ENCODE measurements at places on chromosomes 11 and 22. TPM values are rescaled to one million over a fixed set of nuclear protein-coding genes. Genes with fewer than 3 reads are reported as not detected.

DNA sequence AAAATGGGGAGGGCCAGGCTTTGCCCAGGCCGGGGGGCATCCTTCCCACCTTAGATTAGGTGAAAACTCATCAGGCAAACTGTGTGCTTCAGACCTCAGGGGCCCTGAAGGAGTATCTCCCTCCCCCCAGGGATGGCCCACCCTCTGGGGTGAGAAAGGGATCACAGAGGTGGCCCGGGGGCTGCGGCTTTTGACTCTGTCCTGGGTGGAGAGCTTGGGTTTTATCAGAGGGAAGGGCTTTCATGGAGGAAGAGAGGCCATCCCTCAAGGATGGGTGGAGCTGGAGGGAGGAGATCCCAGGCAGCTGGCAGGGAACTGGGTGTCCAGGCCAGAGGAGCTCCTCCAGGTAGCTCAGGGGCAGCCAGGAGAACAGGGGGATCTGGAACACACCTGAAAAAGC, 3.1 kb upstream of the PPP2R5B start:
- no peak for DNase-seq

- DNase-seq: no peak
Observed at GRCh38 chr11:73416786-73417185, 40.6 kb downstream of the RELT start.

- DNase-seq: no peak
Observed at GRCh38 chr11:117217141-117218084, 14.5 kb downstream of the PCSK7 start.

DNA sequence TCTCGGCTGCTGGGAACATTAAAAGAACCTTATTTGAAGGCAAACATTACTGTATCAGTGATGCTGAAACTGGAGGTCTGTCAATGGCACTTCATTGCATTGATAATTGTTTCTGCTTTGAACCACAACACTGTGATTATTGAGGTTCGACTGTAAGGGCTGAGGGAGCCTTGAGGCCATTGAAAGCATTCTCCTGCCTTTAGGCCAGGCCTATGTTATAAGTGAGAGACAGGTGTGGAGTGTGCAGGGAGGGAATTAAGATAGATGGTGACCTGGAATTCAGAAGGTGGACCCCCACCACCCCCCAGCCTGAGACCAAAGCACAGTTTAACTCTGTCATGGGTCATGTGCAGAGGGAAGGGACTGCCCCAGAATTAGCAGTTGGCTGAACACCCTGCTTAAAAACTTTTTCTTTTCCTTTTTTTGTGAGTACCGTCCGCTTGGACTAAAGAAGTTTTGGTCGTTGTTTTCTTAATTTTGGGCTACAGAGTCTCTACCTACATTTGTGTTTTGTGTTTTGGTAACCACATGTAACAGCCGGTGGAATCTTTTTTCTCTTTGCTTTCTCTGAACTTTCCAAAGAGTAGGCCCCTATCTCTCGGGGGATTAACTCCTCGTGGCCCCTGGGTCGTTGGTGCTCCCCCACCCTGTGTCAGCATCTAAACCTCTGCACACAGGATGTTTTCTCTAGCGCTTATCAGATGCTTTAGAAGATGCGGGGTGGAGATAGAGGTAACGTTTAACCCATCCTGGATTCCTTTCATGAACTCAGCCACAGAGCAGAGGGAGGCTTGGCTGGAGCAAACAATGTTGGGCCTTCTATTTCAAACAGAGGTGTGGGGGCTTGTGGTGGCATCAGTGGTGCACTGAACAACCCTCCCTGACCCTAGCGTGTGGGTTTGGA, 43.7 kb downstream of the ZBTB16 start:
- no peak for DNase-seq

GRCh38 chr11:34632105-34632791, 11.4 kb downstream of the EHF start:
- DNase-seq: no peak

- no peak for DNase-seq
Observed at GRCh38 chr11:11461473-11461872, 108.4 kb upstream of the CSNK2A3 start.

DNA sequence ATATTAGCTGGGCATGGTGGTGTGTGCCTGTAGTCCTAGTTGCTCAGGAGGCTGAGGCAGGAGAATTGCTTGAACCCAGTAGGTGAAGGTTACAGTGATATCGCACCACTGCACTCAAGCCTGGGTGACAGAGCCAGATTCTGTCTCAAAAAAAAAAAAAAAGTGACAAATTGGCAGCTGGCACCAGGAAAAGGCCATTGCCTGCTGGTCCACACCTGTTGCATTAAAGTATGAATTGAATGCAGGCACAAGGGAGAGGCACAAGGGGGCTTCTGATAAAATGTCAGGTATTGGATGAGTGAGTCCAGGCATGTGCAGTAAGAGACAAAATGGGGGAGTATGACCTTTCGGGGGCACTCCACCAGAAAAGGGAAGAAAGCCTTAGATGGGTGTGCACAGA, 28.2 kb downstream of the ZNF70 start:
- no peak for DNase-seq

GRCh38 chr11:77435972-77436371, 37.9 kb downstream of the PAK1 start:
- DNase-seq: no peak

- no peak for DNase-seq
Observed at GRCh38 chr22:16958475-16958874, 49.5 kb downstream of the GAB4 start.

- no peak for DNase-seq
Observed at GRCh38 chr22:23067691-23068090, 2.6 kb upstream of the GNAZ start.

DNA sequence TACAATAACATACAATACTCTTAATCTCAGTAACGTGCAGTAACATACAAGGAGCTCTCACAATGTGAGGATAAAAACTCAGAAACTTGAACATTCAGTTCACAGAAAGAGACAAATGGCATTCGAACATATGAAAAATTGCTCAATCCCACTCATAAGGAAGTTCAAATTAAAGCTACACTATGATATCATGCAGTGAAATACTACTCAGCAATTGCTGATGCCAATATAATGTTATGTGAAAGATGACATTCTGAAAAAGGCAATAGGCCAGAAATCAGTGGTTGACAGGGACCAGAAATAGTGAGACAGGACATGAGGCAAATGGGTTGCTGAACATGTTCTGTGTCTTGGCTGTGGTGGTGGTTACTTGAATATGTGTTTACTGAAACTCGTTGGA, 33.7 kb upstream of the PITPNB start:
- DNase-seq: no peak

- DNase-seq: no peak
Observed at GRCh38 chr11:31030138-31030792, 339.3 kb downstream of the DCDC1 start.

DNA sequence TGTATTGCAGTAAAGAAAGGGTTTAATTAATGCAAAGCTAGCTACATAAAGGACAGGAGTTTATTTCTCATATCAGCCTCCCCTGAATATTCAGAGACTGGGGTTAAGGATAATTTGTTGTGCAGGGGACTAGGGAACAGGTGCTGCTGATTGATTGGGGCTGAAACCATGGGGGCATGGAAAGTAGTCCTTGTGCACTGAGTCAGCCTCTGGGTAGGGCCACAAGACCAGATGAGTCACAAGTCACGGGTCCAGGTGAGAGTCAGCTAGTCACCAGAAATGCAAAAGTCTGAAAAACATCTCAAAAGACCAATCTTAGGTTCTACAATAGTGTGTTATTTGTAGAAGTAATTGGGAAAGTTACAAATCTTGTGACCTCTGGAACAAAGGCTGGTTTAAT, 32.9 kb upstream of the SYT13 start:
- no peak for DNase-seq

DNA sequence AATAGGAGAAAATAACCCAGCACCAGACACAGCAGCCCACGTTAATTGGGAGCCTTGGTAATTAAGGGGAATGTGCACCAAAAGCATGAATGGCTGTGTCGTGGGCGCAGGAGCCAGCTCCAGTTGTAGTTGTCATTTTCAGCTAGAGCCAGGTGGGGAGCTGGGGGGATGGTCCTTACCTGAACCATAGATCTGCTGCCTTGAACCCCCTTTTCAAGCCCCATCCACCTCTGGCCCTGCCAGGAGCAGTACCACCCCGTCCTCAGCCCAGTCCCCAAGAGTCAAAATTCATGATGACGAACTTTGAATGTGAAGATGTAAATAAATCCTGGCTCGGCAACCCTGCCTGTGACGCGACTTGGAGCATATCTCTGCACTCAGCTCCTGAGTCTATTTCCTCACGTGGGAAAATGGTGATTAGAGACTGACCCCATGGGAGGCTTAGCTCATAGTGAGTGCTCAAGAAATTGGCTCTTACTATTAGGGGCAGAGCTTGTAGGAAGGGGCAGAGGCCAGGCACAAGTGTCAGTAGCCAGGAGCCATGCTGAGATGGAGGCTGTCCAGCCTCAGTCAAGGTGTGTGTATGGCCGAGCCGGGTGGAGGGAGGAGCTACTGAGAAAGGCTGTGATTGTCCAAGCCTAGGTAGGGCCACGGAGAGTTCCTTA, 794 bp upstream of the FXYD6 start:
- no peak for DNase-seq

DNA sequence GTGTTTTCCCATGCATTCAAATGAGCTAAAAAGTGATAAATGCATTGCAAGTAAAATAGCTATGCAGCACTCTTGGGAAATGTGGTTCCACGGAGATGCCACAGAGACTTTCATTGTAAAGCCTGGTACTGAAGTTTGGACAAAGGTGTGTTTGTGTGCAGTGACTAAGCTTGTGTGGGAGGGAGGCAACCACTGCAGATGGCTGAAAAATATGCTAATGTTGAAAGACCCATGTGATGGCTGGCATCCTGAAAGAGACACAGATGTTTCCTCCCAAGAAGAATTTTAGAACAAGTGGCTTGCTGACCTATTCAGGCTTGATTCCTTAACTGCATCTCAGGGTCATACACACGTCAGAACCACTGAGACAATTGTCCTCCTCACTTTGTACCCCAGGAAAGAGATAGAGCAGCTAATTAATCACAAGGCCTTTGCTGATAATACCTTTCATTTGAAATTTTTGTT, 73.8 kb downstream of the FAM76B start:
- DNase-seq: no peak

GRCh38 chr11:65851083-65851579, 6.8 kb downstream of the CFL1 start:
- DNase-seq: no peak

The CD248 gene
- 1.1 TPM for total RNA-seq

The GSTT2B gene
- total RNA-seq: 0.54 TPM

The CHRDL2 gene
- total RNA-seq: not detected

The STK33 gene
- 7.3 TPM for total RNA-seq

The EIF3F gene
- 1,083 TPM for total RNA-seq

The IGLL5 gene
- total RNA-seq: 0.54 TPM

The TEX54 gene
- total RNA-seq: not detected

The MYO7A gene
- 0.27 TPM for total RNA-seq

The NAALAD2 gene
- 0.81 TPM for total RNA-seq

The ISX gene
- total RNA-seq: not detected

Measured in hematopoietic multipotent progenitor cell (in vitro differentiated cells).